ENCODE measurements at places on chromosomes 7 and 10. TPM values are rescaled to one million over a fixed set of nuclear protein-coding genes. Genes with fewer than 3 reads are reported as not detected.

Gene PRPS1L1
- total RNA-seq, result not detected

Gene TUBB8
- total RNA-seq, result not detected

Gene NME8
- not detected for total RNA-seq

Gene KNDC1
- not detected for total RNA-seq

GRCh38 chr7:24290004-24290641, 6.1 kb downstream of the NPY start:
- peak; percentile 57 for DNase-seq

DNA sequence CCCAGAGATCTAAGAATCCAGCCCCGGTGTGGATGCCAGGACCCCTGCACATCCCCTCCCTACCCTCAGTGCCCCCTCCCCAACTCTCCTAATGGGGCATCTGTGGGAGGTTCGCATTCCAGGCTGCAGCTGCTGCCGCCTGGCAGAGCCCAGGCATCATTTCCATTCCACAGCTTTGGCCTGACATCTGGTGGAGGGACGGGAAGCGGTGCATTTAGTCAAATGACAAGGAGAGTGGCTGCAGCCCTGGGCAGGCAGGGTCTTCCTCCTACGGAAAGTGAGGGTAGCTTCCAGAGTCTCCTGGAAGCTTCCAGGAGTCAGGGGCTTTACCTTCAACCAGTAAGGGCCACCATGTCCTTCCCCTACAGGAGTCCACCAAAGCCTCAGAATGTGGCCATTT, 30.8 kb downstream of the PRLHR start:
- DNase-seq, result no peak

All from LHCN-M2 (cell line).